ENCODE measurements at places on chromosomes 12 and 14.

DNA sequence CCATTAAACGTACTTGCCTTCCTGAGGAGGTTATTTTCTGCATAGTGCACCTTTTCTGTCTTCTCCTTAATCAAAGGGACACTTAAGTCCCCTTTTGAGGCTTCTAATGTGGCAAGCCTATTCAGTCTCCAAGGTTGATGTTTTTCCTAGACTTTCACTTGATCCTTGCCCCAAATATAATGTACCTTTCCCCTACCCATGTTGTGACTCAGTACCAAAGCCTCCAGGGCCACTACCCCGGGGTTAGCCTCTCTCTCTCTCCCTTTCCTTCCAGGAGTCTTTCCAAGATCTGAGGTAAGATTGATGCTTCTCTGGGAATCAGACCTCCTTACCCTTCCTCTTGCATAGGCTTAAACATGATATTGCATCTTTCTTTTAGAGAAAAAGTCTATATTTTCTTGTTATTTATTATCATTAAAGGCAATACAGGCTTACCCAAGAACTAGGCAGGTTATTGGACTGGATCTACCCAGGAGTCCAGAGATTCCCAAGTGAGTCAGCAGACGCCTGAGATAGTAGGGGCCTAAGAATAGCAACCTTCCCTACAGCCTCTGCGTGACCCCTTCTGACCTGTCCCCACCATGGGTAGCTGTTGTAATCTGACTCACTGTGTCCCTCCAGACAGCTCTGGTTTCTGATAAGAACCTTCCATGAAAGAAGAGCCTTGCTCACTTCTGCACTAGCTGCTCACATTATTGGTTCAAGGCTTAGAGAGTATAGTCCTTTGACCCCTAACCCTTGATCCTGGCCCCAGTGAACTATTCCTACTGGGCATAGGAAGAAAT, 172.9 kb downstream of the ZFP36L1 start:
- DNase-seq = no peak

DNA sequence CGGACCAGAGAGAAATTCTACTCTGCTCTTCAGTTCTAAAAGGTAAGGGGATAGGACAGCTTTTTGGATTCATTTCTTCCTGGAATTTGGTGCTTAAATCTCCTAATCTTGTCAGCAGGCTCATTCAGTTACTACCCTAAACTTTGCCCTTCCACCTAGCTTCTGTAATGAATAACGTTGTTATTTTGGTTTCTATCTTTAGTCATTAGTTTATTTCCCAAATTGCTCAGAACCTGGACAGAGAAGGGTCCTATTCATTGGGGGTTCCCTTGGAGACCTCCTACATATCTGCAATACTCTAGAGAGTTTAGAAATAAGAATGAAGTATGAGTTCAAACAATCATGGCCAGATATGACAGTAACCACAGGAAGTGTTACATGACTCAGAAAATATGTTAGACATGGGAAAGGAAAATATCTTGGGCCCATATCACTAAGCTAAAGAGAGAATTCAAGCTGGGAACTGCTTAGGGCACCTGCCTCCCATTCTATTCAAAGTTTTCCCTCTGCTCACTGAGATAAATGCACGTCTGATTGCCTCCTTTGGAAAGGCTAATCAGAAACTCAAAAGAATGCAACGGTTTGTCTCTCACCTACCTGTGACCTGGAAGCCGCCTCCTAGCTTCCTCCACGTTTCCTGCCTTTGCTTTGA, 87.9 kb downstream of the GAS2L3 start:
- DNase-seq = no peak

- no peak for DNase-seq
Measured at GRCh38 chr14:24609655-24610344, at the start of gene GZMH. Gene GZMH (minus strand): TSS chr14:24609685. CDS start chr14:24609613, 72 bp downstream.

GRCh38 chr12:77923882-77924281, 93.2 kb downstream of the NAV3 start:
- DNase-seq = no peak

DNA sequence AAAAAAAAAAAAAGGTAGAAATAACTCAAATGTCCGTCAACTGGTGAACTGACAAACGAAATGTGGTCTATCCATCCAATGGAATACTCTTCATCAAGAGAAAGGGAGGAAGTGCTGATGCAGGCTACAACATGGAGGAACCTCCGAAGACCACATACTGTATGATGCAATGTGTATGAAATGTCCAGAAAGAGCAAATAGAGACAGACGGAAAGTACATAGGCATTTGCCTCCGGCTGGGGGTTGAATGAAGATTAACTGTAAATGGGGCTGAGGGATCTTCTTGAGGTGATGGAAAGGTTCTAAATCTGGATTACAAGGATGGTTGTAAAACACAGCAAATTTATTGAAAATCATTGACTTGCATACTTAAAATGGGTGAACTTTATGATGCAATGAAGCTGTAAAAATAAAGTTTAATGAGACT, 35.4 kb downstream of the DLK1 start:
- no peak for DNase-seq

Measured in naive thymus-derived CD4-positive, alpha-beta T cell (primary cell).